ENCODE measurements at places on chromosomes 2 and 18.

DNA sequence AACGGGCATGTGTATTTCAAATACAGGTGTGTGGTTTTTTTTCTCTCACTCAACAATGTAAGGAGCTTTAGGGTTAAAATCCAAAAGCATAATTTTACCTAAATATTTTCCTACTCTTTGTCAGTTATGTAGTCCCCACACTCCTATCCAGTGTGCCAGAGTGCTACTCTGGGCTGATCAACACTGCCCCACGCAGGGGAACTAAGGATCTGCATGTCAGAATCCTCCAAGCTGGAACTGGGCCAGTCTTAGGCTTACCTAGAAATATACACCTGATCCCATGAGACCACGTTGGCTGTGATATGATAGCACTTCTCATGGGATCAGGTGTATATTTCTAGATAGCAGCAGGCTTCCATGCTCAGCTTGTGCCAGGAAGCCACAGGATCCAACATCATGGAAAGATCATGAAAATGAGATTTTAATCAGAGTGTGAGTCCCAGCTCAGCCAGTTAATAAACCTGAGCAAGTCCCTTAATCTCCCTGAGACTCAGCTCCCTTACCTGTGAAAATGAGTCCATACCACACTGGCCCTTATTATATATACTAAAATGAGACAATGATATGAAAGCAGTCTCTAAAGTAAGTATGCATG lies 29.7 kb downstream of the CCDC141 start:
- no peak for DNase-seq

DNA sequence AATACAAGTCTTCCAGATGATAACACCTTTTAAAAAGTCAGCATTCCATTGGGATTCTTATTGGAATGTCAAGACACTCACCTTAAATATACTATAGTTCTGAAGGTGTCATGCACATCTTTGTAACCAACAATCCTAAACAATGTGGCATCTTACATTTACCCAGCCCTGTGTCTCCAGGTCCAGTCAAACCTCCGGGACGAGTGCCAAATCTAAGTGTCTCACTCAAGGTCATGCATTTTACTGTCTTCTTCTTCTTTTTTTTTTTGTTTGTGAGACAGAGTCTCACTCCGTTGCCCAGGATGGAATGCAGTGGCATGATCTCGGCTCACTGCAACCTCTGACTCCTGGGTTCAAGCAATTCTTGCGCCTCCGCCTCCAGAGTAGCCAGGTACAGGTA lies 206.9 kb upstream of the FAM98A start:
- no peak for DNase-seq

DNA sequence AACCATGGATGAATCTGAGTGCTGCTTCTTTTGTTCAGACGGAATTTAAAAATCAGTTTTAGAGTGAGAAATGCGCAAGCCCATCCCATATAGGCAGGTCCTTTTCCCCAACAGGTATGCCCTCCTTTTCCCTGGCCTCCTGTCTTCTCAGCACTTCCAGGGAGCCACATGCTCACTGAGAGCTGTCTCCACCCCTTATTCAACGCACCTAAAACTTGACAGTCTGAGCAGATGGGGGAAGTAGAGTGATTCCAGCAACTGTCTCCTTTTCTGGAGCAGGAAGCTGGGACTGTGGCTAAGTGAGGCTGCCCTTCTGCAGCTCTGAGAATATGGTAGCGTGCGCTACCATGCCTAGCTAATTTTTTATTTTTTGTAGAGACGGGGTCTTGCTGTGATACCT lies 53.1 kb upstream of the NOSTRIN start:
- DNase-seq, result no peak

- no peak for DNase-seq
These were observed 18.8 kb downstream of the TGOLN2 start for GRCh38 chr2:85308896-85309555.

DNA sequence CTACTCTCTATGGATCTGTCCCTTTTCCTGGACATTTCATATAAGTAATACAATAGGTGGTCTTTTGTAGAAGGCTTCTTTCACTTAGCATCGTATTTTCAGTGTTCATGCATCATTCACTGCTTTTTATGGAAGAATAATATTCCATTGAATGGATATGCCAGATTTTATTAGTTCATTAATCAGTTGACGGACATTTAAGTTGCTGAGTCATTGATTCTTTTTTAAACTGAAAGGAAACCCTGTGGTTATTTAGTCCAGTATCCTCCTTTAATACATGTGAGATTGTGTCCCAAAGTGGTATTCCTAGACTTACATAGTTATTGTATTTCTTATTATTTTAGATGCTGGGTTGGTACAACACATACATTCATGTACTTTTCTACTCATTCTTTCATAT lies 162.1 kb upstream of the UNC80 start:
- DNase-seq, result no peak

- no peak for DNase-seq
These were observed 21.3 kb downstream of the EDAR start for GRCh38 chr2:108967757-108968156.

All from effector memory CD4-positive, alpha-beta T cell (primary cell).